ENCODE measurements at places on chromosomes 16 and 17.

- DNase-seq, result no peak
These were observed 19.8 kb downstream of the TMEM94 start for GRCh38 chr17:75476271-75476671.

GRCh38 chr17:48723423-48724250 is 652 bp downstream of the PRAC2 start:
- DNase-seq, result no peak

DNA sequence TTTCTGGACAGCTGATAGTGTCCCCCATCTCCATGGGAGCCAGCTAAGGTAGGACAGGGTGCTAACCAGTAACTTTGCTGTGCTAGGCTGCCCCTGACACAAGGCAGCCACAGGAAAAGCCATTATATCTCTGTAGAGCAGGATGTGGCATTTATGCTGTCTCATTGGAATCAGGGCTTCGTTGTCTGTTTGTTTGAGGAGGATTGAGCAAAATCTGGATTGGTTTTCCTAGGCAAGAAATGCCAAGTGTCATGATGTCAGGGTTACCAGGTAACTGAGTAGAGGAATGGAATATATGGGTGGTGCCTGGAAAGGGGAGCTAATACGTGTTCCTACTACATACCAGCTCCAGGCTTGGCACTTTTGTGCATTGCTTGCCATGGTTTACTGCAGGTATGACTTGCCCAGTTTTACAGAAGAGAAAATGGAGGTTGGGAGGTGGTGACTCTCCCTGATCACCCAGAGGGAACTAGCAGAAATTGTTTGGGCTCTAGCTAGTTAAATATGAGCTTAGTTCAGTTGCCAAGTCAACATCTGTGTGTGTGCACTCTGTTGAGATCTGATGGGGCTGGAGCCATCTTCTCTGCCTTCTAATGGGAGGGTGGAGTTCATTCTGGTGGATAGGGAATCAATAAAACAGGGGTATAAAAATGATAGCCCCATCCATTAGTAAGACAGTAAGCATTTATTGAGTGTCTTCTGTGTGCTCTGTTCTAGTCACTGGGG is 33.9 kb downstream of the GNAO1 start:
- no peak for DNase-seq

DNA sequence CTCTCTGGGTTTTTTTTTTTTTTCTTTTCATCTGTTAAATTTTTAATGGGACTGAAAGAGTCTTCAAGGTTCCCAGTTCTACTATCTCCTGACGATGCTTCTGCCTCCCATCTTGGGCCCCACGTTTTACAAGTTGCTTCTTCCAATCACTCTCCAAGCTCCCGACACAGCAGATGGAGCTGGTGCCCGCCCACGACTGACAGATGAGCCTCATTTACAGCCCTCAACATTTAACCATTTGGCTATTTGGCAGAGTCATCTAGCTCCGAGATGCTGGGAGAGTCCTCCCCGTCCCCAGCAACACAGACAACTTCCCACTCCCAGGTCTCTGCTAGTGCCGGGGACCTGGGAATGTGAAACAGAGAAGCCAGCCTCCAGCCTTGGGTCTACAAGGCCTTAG is 276.9 kb downstream of the SHISA9 start:
- DNase-seq, result no peak

GRCh38 chr16:69320740-69321073 is 9.6 kb downstream of the VPS4A start:
- no peak for DNase-seq

- peak; percentile 85 for DNase-seq
These were observed 732 bp downstream of the ULK2 start for GRCh38 chr17:19867079-19867328.

GRCh38 chr16:11340710-11341109 is 4.5 kb upstream of the RMI2 start:
- no peak for DNase-seq

GRCh38 chr17:51463353-51463752 is 203.0 kb downstream of the UTP18 start:
- no peak for DNase-seq

- DNase-seq, result peak; percentile 74
These were observed 31.3 kb downstream of the SLC39A11 start for GRCh38 chr17:73061161-73061560.

Data from hematopoietic multipotent progenitor cell treated with erythropoietin and hydrocortisone succinate and interleukin-3 and kit ligand, for 6 days (in vitro differentiated cells).